ENCODE measurements at places on chromosomes 6 and 20.

- DNase-seq = no peak
Measured at GRCh38 chr6:158843751-158844683, 24.8 kb upstream of the EZR start.

GRCh38 chr6:2976060-2976459 is 4.7 kb upstream of the SERPINB6 start:
- DNase-seq = no peak

- no peak for DNase-seq
Measured at GRCh38 chr6:54096811-54097210, 14.4 kb upstream of the MLIP start.

DNA sequence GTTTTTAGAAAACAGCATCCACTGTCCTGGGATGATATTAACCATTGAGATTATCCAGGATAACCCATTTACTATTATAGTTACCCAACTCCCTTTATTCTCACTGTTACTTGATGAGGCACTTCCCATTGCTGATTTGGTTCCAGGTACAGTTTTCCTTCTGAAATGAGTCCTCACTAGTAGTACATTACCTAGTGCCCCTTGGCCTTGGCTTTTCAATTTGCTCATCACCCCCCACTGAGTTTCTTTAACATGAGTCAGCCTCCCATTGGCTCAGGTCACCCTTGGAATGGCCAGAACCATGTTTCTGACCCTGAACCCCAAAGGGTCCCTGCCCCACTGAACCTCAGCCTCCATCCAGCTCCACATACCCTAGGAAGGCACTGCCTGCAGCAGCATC is 28.4 kb downstream of the MDGA1 start:
- DNase-seq = no peak

GRCh38 chr6:38116248-38116647 is 296.7 kb downstream of the ZFAND3 start:
- DNase-seq = no peak

GRCh38 chr6:4059115-4059777 is 19.7 kb downstream of the FAM217A start:
- no peak for DNase-seq
